Caco-2 (cell line): ENCODE measurements at places on chromosomes 6 and 20. TPM values are rescaled to one million over a fixed set of nuclear protein-coding genes. Genes with fewer than 3 reads are reported as not detected.

Gene HLA-DQB2
- not detected in 2 replicates for total RNA-seq

- H3K27me3 ChIP-seq = peaks cover 2% of the 10 kb centered on the region
- H3K4me3 ChIP-seq = no peak overlapping the region
- peaks cover 9% of the 10 kb centered on the region for H3K4me1 ChIP-seq
- no peaks in the 10 kb centered on the region for H3K36me3 ChIP-seq
- H3K27ac ChIP-seq = no peak overlapping the region
Measured at GRCh38 chr20:49480236-49480635, 2.2 kb downstream of the KCNB1 start.

Gene MAP3K5
- 2.1 and 2.3 TPM in 2 replicates for total RNA-seq

DNA sequence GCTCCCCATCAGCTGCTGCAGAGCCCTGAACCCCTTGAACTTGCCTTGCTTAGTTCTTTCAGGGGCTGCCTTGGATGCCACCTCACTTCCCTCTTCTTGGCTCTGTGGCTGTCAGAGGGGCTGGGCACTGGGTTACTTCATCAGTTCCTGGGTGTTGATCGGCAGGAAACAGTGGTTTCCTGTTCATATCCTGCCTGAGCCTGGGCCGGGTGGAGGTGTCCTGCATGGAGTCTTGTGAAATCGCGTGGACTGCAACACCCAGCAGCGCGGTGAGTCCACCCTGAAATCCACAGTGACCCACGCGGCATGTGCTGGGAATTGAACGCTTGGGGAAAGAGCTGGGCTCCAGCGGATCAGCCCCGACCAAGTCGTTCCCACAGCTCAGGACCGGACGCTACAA, 97.5 kb downstream of the CDH26 start:
- no peaks in the 10 kb centered on the region for H3K27me3 ChIP-seq
- H3K36me3 ChIP-seq = no peaks in the 10 kb centered on the region
- no peak overlapping the region for H3K27ac ChIP-seq
- DNase-seq = peak; percentile 39

- H3K36me3 ChIP-seq = no peaks in the 10 kb centered on the region
- H3K27ac ChIP-seq = no peak overlapping the region
- H3K4me3 ChIP-seq = no peak overlapping the region
- H3K27me3 ChIP-seq = no peaks in the 10 kb centered on the region
- H3K4me1 ChIP-seq = no peaks in the 10 kb centered on the region
- no peak for DNase-seq
Measured at GRCh38 chr6:88997327-88997726, 33.9 kb upstream of the RNGTT start.

DNA sequence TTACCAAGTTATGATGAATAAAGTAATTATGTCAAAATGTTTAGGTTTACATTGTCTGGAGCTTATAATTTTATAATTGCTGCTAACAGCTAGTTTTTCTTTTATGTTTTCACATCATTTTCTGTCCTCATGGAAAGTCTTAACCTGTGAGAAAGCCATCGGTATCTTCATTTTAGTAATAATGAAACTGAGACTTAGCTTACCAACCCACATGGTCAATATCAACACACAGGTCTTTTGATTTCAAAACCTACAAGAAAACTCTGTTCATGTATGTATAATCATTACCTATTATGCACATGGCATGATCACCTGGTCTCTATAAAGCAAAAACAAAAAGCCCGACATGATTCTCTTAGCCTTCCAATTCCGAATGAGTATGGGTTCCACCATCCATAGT, 61.9 kb downstream of the KCNQ5 start:
- no peaks in the 10 kb centered on the region for H3K27me3 ChIP-seq
- H3K4me3 ChIP-seq = no peak overlapping the region
- H3K4me1 ChIP-seq = no peaks in the 10 kb centered on the region
- no peak overlapping the region for H3K27ac ChIP-seq
